ENCODE measurements at places on chromosomes 13 and 19.
A peak's percentile ranks its signal among the peaks of the same experiment; 100 is the strongest.

GRCh38 chr19:29421196-29421545 is 104.6 kb upstream of the VSTM2B start:
- no peak for DNase-seq

- DNase-seq, result no peak
Observed at GRCh38 chr19:46499692-46500091, 4.0 kb upstream of the PNMA8B start.

- no peak for DNase-seq
Observed at GRCh38 chr13:52366291-52366690, 39.7 kb downstream of the THSD1 start.

DNA sequence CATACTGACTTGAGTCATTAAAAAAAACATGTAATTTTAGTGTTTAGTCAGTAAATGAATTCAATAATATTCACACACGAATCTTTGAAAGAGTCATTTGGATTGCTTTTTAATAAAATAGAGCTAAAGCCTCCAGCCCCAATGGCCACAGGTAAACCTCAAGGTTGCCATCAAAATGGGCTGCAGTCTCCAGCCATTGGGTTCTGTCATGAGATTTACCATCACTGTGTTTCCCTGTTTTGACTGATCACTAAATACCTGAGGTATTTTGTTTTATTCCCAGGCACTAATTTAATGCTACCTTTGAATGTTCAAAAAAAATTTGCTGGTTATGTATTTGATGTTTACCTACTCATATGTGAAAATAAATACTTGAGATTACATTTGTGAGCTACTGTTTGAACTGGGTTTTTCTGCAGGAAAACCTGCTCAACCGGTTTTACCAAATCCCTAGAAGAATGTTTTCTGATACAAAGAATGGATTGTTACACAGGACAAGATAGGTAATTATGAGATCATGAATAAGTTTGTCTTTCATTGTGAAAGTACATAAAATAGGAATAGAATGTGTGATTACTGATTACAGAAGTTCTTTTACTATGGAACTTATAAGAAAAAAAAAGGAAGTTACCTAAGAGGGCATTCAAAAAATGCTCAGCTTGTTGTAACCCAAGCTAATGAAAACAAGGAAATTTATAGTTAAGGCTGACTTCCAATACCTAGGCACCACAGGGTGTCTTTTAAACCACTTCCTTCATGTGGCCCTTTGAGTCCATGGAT is 391.3 kb downstream of the EFNB2 start:
- no peak for DNase-seq

DNA sequence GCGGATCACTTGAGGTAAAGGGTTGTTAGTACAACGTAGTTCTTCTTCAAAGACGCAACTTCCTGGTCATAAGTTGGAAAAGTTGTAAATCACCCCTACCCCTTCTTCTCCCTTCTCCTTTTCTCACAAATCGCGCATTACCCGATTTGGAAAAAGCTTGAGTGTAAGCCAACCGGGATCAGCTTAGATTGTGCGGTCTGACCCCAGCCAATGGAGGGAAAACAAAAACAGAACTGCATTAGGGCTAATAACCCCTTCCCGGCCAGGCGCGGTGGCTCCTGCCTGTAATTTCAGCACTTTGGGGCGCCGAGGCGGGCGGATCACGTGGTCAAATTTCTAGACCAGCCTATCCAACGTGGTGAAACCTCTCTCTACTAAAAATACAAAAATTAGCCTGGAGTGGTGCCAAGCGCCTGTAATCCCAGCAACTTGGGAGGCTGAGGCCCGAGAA is 806 bp downstream of the ZNF90 start:
- DNase-seq, result no peak

- DNase-seq, result no peak
Observed at GRCh38 chr13:110902370-110902769, 12.5 kb downstream of the ANKRD10 start.

GRCh38 chr13:44336934-44337333 is 36.7 kb upstream of the SERP2 start:
- DNase-seq, result no peak

- DNase-seq, result no peak
Observed at GRCh38 chr19:30580673-30581072, 208.5 kb downstream of the ZNF536 start.

- DNase-seq, result no peak
Observed at GRCh38 chr13:39612023-39612637, 9.1 kb upstream of the LHFPL6 start.

DNA sequence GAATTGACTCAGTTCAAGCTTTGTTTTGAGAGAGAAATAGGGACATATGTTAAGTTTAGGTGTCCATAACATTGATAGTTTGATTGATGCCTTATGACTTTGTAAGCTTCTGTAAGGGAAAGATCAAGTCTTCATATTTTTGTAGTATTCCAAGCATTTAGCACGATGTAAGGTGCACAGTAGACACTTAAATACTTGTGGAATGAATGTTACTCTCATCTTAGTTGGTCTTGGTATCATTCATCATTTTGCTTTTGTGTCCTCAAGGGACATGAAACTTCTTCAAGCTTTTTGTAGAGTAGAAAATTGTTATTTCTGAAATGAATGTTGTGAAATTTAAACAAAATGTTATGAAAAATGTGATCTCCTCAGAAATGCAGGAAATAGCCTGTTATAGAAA is 10.1 kb downstream of the TDRD3 start:
- no peak for DNase-seq

DNA sequence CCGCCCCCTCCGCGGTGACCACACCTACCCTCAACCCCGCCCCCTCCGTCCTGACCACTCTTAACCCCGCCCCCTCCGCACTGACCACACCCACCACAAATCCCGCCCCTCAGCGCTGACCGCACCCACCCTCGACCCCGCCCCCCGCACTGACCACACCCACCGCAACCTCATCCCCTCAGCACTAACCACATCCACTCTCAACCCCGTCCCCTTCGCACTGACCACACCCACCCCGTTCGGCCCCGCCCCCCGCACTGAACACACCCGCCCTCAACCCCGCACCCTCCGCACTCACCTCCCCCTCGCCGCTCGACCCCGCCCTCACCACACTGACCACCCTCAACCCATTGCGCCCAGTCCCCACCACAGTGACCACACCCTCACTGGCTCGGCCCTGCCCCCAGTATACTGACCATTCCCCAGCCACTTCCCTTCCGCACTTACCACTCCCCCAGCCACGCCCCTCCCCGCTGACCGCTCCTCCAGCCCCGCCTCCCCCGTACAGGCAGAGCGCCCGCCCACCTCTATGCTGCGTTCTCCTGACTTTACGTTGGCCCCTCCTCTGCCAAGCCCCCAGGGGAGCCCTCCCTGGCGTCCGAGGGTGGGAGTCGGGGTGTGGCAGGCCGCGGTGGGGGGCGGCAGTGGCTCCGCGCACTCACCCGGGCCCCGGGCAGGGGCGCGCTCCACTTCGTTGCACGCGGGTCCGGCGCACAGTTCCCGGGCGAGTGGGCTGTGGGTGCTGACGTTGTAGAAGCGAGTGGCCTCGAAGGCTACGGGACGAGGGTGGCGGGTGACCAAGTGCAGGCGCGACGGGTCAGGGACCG is 8.4 kb downstream of the F2RL3 start:
- DNase-seq, result peak; percentile 33

- no peak for DNase-seq
Observed at GRCh38 chr13:35936246-35936978, 194.8 kb downstream of the DCLK1 start.

DNA sequence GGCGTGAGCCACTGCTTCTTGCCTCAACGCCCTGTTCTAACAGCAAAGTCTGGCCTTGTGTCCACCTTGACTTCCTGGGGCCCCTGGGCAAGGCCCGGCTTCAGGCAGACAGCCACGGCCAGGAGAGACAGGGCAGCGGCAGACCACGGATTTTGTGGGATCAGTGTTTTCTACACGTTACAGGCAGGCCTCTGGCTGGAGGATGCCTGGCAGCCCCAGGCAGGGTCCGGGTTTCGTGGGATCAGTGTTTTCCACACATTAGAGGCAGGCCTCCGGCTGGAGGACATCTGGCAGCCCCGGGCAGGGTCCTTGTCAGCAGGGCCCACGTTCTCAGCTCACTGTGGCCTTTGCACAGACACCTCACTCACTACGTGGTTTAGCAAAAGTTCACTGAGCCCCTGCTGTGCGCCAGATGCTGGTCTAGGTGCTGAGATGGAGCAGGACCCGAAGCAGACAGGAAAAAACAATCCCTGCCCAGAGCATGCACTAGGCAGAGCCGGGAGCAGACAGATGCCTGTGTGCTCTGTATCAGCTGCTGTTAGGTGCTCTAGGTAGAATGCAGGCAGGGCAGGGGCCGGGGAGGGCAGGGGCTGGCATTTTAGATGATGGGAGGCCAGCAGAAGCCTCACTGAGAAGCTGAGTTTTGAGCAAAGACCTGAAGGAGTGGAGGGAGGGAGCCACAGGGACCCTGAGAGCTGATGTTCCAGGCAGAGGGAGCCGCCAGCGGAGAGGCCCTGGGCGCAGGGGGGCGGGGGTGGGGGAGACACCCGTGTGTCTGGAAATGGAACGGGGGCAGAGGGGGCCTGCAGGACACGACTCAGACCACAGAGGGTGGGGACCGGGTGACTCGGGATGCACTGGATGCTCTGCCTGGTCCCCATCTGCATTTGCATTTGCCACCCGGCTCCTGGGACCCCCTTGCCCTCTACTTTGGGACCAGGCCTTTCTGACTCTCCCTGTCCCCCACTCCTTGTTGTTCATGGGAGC is 25.0 kb upstream of the NCCRP1 start:
- no peak for DNase-seq

- DNase-seq, result no peak
Observed at GRCh38 chr13:38372820-38373383, 23.3 kb downstream of the UFM1 start.

DNA sequence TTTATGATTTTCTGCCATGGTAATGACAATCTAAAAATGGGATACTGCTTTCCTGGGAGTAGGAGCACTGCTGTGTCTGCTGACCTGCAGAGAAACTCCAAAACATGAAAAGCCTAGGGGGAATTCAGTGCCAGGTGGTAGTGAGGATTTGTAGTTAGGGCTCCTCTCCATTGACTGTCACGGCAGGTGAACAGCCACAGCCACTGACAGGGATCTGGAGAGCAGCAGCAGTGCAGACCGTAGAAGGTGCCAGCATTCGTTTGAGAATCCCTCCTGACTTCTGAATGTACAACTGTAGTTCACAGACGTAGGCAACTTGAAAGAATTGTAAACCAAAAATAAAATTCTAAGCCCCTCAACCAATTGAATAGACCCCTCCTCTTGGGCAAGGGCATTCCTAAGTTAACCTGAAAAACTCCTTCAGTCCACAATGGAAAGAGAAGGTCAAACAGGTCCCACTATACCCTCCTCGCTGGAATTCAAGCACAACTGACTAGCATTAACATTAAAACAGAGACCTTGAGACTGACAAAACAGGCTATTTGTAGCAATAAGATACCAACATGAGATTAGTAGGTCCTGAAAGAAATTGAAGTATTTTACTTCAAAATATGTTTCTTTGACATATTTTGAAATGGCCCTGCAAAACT is 1328.8 kb downstream of the OLFM4 start:
- DNase-seq, result no peak

- no peak for DNase-seq
Observed at GRCh38 chr19:13969897-13970296, 17.6 kb downstream of the DCAF15 start.

DNA sequence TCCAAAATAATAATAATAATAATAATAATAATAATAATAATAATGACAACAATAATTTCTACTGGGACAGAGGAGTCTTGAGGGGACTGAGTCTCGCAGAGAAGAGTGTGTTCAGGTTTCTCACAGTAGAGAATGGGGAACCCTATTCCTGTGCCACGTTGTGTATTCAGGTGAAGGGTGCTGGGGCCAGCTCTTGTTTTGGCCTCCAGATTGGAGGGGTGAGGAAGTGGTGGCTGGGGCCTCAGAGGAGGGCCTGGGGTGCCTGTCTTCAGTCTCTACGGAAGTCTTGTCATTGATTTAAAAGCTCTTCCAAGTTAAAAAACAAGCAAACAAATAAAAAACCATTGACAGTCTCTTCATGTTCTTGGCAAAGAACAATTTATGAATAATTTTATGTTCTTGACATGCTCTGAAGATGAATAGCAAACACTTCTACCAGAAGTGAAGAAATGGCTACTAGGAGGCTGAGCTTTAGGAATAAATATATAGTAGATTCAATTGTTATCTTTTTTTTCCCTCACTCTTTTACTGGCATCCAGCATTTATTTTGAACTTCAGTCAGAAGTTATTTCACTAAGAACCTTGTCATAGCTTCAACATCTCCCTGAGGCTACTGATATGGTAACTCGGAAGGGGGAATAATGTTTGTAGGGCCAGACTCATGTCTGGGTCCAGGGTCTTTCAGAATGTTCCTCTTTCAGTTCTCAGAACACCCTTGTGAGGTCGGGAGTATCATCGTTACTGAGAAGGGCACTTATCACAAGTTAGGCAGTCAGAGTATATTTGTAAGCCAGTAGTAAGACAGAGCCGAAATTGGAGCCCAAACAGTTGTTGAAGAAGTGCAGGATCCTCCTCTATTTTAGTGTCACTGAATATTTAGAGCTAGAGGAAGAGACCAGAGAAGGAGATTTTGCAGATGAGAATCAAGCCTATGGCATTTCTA is 13.1 kb downstream of the LRCH1 start:
- no peak for DNase-seq
